Osteocyte (in vitro differentiated cells): ENCODE measurements at places on chromosomes 1 and 21. TPM values are rescaled to one million over a fixed set of nuclear protein-coding genes. Genes with fewer than 3 reads are reported as not detected.

DNA sequence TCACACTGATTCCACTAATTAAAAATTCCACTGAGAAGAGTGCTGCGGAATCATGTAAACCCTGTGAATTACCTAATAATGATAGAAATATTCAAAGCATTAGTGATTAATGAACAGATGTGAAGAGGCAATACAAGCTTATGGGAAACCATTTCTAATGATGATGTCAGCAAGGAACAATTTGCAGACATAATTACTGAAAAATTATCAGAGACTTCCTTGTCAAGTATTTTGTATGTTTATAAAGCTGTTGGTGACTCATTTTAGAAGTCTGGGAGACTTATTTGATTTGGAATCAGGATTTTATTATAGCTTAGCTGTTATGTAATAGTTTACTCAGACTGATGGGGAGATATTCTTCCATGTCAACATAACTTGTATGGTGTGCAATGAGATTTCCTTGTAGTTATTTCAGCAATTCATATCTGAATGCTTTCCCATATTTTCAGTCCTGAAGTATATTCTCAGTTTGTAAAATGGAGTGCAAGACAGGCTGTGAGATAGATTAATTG lies 135.5 kb downstream of the TGFB2 start:
- DNase-seq: no peak

DNA sequence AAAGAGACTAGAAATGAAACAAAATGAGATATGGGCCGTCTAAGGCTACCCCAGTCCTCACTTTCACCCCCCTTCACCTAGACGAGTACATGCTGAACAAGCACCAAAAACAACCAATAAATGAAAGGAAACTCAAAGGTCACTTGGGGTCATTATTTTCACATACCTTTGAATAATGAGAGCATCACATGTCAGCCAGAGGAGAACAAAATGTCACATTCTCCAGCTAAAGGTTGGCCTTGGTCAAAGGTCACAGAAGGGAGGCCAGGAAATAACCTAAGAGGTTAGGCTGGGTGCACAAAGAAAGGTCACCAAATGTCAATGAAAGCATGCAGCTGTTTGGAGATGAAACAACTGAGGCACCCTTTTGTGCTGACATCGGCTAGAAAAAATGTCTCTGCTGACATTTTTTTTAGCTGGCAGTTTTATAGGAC lies 288.7 kb upstream of the USP25 start:
- no peak for DNase-seq

GRCh38 chr1:205963352-205964155 lies 20.3 kb upstream of the SLC26A9 start:
- DNase-seq: no peak

- no peak for DNase-seq
Observed at GRCh38 chr1:43444836-43445235, 8.9 kb downstream of the HYI start.

DNA sequence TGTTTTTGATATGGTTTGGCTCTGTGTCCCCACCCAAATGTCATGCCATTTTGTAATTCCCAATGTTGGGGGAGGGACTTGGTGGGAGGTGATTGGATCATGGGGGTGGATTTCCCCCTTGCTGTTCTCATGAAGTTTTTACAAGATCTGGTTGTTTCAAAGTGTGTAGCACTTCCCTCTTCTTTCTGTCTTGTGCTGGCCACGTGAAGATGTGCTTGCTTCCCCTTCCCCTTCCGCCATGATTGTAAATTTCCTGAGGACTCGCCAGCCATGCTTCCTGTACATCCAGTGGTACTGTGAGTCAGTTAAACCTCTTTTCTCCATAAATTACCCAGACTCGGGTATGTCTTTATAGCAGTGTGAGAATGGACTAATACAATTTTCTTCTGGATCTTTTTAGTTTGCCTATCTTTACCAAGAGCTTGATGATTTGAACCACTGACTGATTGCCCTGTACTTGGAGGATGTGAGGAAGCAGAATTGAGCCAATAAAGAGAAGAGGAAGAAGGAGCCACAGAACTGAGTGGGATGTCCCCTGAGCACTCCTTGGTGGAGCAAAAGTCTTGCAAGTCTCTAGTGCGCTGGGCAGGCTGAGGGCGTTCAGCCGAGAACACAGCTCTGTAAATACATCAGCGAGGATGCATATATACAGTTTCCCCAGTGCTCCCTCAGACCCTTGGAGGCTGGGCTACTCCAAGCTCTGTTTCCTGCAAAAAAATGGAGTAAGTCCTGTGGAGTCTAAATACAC lies 102.6 kb downstream of the CYYR1 start:
- no peak for DNase-seq

DNA sequence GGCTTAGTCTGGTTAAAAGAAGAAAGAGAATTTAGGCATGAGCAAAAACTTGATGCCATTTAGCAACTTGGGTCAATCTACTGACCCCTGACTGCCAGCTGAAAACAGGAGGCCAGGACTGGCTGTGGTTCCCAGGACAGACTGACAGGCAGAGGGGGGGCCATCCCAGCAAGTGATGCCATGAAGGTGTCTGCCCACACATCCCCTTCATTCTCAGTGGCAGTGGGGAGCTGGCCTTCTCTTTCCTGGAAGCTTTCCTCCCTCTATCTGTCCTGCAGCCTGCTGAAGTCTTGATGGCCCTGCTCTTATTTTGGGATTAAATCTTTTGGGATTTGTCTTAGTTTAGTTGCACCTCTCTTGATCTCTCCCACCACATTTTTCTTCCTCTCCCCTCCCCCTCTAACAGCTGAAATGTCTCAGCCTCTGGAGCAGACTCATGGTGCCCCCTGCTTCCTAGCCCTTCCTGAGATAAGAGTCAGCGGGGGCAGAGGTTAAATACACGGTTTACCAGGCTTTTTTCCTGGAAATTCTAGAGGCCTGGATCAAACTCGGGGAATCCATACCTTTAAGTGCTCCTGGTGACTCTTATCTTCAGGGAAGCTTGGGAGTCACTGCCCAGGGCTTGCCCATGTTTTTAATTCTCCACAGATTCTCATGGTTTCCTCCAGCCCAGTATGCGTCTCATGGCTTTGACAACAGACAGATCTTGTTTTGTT lies 99.5 kb upstream of the TSPAN2 start:
- no peak for DNase-seq

GRCh38 chr1:182368358-182368757 lies 23.2 kb downstream of the GLUL start:
- no peak for DNase-seq

- DNase-seq: no peak
Observed at GRCh38 chr1:191671236-191671635, 487.0 kb upstream of the RGS18 start.

DNA sequence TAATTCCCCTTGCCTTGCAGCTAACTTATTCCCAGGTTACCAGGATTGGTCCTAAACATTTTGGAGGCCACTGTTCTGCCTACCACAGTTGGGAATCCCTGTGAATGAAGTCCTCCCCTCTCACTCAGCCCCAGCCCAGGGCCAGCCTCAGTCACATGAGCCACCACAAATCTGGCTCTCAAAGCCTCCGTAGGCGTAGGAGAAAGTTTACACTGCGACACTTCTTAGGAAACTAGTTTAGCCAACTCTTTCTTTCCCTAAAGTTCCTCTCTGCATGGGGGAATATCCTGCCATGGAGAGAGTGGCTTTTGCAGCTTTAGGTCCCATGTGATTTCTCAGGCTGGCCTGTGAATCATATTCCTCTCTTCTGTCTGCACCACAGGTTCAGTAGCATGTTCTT lies 45.7 kb upstream of the ETV3 start:
- no peak for DNase-seq

- no peak for DNase-seq
Observed at GRCh38 chr1:233359431-233359830, 31.9 kb downstream of the MAP3K21 start.

GIPC2 gene
- 0.08 TPM in 2 replicates for total RNA-seq
